ENCODE measurements at places on chromosomes 12 and 14.

- DNase-seq, result no peak
Measured at GRCh38 chr14:67575684-67576083, 24.4 kb downstream of the PIGH start.

GRCh38 chr12:4242595-4242994 is 31.0 kb upstream of the CCND2 start:
- DNase-seq, result no peak

GRCh38 chr12:113929312-113929989 is 36.7 kb downstream of the RBM19 start:
- DNase-seq, result no peak

- DNase-seq, result no peak
Measured at GRCh38 chr12:11765817-11766794, 116.6 kb downstream of the ETV6 start.

DNA sequence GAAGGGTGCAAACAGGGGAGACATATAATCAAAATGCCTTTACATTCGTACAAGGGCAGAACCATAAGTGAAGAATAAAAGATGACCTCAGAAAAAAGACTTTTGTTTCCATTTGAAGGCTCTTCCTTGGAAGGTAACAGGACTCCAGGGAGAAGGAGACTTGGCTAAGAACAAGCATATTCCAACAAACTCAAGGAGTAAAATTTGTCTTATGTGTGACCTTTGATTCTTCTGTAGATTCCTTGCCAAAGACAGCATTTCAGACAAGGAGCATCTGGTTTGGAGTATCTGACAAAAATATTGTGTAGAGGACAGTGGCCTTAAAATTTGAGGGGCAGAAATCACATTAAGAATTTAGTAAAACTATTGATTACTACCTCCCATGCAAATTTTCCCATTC is 991.9 kb downstream of the FLRT2 start:
- no peak for DNase-seq

- no peak for DNase-seq
Measured at GRCh38 chr12:70031046-70031445, 206.0 kb downstream of the MYRFL start.

DNA sequence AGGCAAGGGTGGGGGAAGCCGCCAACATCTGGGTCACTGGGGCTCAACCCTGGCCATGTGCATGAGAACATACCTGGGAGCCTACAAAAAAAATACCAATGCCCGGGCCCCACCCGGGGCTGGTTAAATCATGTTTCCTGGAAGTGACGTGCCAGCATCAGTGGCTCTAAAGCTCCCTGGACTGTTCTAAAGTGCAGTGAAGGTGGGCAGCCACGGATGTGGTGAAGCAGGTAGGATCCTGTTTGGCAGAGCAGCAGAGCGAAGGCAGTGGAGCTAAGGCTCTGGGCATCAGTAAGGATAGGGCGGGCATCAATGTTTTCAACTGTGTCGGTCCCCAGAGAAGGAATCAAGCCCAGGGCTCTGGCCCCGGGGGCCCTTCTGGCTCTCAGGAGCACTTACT is 525 bp upstream of the GPR68 start:
- DNase-seq, result no peak

DNA sequence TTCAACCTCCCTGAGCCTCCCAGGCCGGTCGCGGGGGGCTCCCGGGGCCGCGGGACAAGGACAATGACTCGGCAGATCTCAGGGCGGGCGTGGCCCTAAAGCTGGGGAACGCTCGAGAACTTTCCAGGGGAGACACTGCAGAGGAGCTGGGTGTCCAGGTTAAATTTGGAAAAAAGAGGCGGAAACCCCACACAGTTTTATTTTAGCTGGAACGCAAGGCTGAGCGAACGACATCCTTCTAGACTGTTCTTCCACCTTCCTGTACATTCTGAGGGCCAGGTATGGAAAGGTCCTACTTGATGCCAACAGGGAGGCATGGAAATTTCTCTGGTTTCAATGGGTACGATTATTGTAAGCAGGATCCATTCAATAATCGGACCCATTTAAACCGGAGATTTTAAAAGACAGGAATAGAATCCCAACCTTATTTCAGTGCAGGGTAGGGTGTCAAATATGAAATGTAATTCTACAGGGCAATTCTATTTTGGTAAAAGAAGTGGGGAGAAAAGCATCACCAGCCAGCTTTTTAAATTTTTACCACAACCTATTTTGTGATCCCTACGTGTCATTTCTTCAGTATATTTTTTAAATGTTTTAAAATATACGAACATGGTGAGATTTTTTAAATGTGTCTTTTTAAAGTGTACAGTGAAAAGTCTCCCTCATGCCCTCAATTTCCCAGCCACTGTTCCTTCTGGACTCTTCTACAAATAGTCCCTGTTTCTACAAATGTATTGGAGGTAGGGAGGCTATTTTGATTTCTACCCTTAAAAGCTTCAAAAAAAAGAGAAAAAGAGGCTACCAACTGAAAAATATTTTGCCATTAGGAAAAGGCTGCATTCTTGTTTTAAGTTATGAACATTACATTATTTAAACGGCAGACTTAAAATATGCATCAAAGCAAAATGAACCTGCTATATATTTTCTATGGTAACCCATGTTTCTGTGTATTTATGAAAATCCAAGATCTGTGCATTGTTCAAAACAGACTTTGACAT is 1.1 kb upstream of the UBC start:
- DNase-seq, result no peak

DNA sequence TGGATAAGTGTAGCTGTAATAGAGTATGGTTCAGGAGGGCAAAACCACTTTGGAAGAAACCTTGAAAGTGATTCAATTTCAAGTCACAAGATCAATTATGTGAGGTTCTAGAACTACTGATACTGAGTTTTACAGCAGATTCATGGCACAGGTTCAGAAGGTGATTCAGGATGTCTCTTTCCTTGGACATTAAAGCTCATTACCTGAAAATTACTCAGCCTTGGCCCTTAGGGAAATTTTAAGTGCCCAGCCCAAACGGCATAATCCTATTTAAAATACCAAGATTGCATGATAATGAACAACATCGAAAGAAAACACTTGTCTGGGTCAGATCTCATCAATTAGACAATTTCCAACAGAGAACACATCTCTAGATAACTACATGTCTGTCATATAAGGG is 70.2 kb upstream of the SLC38A2 start:
- DNase-seq, result no peak

DNA sequence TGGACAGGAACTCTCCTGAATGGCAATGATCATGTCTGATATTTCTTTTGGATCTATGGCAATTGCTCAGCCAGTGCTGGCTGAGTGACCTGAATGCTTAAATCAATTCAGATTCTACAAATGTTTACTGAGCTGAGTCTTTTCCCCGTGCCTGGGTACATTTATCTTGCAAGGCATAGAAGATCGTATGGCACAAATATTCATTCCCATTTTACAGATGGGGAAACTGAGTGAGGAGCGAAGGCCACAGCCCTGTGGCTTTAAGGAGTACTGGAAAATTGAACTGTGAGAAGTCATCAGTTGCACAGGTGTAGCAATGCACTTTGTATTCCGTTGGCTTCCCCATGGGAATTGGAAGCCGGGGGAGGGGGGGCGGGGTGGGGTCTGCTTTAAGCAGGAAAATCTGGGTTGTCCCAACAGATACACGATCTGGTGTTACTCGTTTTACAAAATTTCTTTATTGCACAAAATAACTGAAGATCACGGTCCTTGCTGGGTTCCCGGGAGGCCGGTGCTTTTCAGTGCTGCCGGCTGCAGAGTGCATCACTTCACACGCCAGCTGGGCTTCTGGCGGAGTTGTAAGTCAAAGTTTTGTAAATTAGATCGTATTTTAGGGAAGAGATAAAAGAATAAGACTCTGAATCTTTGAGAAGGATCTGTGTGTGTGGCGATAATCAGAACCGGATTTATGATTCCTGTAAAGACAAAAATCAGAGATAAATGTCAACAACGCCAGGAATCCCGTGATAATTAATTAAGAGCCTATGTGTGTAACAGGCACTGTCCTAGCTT is 75.0 kb upstream of the MAP1LC3B2 start:
- no peak for DNase-seq

GRCh38 chr14:69887740-69888657 is 8.8 kb downstream of the SMOC1 start:
- no peak for DNase-seq

DNA sequence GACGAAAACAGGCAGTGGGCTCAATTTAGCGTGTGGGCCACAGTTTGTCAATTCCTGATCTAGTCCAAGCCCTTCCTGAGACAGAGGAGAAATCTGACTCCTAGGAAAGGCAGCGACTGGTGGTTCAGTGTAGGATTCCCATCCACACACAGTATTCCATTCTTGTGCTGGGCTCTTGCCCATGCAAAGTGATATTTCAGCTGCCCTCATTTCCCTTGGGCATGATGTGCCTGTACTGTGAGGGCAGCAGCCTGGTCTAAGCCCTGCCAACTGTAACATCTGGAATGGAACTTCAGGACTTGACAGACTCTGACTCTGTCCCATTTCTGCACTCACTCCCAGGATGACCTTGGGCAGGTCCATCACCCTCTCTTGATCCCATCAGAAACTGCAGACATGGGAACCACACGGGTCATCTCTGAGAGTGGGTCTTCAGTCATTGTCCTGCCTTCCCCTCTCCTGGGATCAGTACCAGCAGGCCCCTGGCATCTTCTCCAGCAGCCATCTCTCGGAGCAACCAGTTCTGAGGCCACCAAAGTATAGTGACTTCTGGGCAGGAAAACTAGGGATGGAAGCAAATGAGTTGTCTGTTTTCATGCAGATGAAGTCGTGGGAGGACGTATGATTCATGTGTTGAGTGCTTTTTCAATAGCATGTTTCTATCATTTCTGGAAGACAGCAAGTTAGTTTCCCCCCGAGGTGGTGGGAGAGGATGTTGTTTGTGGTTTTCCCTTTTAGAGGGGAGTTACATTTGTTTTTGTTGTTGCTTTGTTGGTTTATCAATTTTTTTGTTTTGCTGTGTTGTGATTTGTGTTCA is 54.2 kb upstream of the BCL2L14 start:
- DNase-seq, result no peak

DNA sequence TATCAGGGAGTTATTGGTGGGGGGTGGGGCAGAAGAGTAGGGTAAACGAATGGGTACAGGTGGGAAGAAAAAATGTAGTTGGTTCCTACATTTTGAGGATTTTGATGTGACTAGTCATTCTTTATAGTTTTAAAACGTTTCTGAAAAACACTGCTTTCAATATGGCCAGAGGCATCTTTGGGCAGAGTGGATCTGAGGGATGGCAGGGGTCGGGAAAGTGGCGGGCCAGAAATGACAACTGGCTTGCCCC is 527 bp upstream of the ATP23 start:
- no peak for DNase-seq

GRCh38 chr14:63996625-63997220 is 143.9 kb downstream of the SYNE2 start:
- DNase-seq, result no peak

GRCh38 chr12:57127726-57128518 is at the start of gene LRP1:
TSS of gene LRP1 (plus strand) at chr12:57128483. CDS start at chr12:57128965, 482 bp downstream.
- peak; percentile 48 for DNase-seq

DNA sequence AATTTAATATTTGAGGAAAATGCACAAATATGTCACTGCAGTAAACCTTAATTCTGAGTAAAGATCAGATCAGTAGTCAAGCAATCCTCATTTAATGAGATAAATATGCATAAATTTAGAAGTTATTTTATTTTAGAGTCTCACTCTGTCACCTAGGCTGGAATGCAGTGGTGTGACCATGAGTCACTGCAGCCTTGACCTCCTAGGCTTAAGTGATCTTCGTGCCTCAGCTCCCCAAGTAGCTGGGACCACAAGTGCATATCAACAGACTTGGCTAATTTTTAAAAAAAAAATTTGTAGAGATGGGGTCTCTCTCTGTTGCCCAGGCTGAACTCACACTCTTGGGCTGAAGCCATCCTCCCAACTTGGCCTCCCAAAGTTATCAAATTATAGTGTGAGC is 41.3 kb downstream of the LMO3 start:
- DNase-seq, result no peak

DNA sequence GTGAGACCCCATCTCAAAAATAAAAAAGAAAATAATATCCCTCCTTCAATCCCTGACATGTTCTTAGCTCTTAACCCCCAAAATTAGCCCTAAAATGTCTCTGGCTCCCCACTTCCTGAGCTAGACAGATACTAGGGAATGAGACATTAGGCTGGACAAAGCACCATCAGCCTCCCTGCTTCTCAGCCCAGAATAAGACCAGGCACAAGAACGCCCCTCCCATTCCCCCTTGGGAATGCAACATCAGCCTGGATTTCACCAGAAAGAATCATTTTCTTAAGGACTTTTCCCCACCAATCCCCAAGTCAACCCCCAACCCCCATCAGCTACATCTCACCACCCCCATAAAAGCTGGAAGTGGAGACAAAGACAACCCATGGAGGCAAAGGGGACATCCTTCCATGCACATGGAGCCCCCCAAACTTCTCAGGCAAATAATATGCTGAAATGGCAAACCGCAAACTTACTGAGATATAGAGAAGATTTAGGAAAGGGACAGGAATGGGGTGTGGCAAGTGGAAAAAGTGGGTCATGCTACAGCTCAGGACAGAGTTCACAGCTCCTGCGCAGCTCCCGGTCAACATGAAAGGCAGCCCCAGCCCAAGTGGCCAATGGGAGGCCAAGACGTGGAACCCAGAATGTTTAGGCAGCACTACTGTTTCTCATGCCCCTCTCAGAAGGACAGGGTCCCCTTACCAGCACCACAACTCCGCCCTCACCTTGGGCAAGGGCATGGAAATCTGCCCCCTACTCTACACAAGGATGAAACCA is 2.7 kb downstream of the CHD4 start:
- DNase-seq, result no peak

DNA sequence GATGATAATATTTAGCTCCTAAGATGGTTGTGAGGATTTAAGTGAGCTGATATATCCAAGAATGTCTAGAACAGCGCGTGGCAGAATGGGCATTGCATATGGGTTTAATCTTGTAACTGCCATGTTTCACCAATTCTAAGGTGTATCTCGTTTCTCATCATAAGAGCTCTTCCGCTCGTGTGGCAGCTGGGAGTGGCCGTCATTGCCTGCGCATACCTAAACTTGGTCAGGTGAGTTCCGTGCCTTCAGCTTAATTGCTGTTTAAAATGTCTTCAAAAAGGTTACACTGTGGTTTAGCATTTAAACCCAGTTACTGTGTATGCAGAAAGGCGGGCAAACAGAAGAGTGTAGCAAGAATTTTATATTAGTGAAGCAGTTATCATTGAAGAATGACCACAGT is 4.5 kb upstream of the AQP2 start:
- no peak for DNase-seq

DNA sequence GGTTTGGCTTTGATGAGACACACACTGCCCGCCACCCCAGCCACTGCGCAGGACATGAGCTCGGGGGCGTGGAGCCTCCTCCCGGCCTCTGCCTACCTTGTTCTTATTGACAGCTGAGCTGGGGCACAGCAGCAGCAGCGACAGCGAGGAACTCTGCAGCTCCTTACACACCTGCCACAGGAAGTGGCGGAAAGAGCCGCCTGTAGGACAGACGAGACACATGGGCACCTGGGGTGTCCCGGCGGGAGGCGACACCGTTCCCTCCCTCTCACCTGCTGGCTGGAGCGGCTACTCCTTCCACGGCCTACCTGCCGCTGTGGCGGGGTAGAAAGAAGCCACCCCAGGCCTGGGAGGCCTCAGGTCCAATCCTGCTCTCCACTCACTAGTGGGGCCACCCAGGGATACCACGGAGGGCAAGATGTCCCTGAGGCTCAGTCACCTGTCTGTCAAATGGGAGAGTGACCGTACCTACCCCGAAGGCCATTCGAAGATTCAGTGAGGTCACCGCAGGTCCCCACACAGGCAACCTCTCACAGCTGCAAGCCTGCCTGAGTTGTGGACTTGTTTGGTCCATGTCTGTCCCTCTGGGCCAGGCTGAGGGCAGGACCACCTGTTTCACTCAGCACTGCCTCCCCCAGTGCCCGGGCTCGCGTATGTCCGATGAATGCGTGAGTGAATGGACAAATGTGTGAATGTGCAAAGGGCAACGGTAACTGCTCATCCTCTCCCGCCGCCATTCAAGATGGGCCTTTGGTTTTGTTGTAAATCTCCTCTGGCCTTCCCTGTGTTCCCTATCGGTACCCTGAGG is 42.6 kb downstream of the TRAFD1 start:
- DNase-seq, result no peak
